ENCODE measurements at places on chromosomes 13 and 19.
A peak's percentile ranks its signal among the peaks of the same experiment; 100 is the strongest.

GRCh38 chr19:49422407-49423070 is 702 bp downstream of the PTH2 start:
- peak; percentile 39 for DNase-seq

- DNase-seq: no peak
Observed at GRCh38 chr19:19145281-19145680, 7.0 kb upstream of the TMEM161A start.

DNA sequence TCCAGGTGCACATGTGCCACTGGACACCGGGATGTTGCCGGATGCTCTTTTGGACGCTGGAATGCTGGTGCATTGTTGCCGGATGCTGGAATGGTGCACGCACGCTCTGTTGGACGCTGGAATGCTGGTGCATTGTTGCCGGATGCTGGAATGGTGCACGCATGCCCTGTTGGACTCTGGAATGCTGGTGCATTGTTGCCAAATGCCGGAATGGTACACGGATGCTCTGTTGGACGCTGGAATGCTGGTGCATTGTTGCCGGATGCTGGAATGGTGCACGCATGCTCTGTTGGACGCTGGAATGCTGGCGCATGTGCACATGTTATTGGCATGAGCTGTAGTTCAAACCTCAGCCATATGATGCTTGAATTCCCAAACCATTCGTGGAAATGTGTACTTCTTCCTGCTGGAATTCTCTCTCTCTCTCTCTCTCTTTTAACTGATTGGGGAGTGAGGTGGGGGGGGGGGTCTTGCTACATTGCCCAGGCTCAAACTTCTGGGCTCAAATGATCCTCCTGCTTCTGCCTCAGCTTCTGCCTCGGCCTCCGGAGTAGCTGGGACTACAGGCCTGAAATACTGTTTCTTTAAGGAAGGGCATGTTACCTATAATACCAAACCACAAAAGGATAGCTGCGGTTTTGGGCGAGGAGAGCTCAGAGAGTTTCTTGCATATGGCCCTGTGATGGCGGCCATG is 1.2 kb upstream of the MCF2L start:
- no peak for DNase-seq

GRCh38 chr13:112791663-112792440 is 102.0 kb downstream of the ATP11A start:
- no peak for DNase-seq

DNA sequence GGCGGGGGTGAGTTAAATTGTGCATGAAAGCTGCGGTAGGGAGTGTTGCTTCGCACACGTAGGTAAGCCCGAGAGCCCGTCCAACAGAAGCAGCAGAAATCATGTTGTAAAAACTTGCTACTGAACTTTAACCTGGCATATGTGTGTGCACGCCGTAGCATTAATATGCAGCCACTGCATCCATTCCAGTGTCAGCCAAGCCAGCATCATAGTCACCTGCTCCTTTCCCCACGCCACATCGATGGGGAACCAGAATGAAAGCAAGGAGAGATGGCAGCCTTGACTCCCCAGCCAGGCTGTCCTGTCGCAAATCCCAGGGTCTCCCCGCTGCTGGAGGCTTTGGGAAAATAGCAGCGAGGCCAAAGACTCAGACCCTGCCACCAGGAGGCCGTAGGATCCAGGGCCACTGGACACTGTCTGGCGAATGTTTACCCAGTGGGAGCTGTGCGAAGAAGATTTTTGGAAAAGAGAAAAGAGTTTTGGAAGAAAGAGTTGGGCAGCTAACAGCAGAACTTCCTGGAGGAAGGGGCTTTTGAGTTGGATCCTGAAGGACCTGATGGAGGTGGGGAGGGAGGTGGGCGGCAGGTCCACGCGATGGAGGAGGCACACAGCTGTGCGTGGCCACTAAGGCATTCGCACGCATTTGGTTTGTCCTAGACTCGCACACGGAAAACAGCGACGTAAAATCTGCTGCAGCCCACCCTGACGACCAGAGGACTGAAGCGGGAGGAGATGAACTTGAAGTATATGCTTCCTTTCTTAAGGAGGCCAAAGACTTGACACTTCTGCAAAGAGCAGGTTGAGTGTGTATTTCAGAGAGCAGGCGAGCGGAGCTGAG is 48.7 kb upstream of the RANBP3 start:
- DNase-seq: no peak

- DNase-seq: no peak
Observed at GRCh38 chr19:21587117-21587461, 81.7 kb downstream of the ZNF429 start.

DNA sequence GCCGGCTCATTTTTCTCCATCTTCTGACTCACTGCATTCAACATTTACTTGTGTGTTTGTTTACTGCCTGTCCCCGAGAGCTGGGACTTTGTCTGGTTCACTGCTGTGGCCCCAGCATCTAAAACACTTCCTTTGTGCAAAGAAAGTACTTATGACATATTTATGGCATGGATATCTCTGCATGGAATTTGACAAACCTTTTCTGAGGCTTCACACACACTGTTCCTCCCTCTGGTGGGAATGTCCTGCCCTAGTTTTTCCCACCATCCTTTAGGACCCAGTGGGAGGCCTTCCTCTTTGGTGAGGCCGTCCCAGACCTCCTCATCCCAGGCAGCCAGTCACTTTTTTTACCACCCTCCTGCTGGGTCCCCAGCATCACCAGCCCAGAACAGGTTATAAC is 1.4 kb upstream of the SRRM5 start:
- DNase-seq: no peak

GRCh38 chr13:85729296-85729695 is 69.9 kb downstream of the SLITRK6 start:
- DNase-seq: no peak

- no peak for DNase-seq
Observed at GRCh38 chr13:47846886-47847285, 154.2 kb downstream of the SUCLA2 start.

DNA sequence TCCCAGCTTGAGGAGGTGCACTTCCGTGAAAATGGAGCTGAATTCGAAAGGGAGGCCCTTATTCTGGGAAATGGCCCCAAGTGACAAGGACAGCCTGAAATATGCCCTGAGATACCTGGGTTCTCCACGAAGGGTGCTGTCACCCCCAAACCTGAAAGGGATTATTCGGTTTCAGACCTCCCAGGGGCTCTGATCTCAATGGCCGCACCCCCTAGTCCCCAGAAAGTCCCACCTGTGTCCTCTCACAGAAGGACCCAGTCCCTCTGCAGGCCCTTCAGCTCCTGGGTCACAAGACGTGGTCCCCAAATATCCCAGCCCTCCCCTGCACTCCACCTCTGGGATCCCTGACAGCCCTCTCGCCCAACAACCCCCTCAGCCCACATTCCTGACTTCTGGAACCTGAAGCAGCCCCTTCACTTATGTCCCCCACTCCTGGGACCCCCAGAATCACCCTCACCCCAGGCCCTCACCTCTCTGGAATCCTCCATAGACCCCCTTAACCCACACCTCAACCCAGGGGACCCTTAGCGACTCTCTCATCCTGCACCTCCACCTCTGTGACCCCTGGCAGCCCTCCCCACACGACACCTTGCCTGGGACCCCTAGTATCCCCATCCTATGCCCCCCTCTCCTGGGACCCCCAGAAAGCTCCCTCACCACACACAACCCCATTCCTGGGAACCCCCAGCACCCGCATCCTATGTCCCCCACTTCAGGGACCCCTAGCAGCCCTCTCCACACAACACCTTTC is 606 bp downstream of the SYNGR4 start:
- no peak for DNase-seq

DNA sequence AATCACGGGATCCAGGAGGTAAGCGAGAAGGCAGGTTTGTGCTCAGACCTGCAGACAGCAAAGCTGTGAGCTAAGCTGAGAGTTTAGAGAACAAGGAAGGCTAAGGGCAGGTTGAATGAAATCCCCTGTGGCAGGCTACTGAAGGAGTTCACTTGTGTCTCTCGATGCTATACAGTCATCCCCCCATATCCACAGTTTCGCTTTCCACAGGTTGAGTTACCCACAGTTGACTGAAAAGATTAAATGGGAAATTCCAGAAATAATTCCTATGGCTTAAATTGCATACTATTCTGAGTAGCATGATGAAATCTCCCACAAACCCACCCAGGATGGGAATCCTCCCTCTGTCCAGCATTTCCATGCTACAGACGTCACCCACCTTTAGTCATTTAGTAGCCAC is 49.6 kb downstream of the ABCC4 start:
- peak; percentile 71 for DNase-seq

DNA sequence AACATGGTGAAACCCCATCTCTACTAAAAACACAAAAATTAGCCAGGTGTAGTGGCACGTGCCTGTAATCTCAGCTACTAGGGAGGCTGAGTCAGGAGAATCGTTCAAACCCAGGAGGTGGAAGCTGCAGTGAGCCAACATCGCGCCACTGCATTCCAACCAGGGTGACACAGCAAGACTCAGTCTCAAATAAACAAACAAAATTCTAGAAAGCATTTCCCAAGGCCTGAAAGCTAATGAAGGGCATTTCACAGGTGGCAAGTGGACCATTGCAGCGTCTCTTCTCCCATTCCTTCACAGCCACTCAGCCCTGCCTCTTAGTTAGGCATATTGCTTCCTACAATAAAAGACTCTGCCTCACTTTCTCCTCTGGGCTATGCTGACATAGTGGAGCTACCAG is 13.5 kb upstream of the RXFP2 start:
- no peak for DNase-seq

- DNase-seq: no peak
Observed at GRCh38 chr13:78215458-78216108, 297.0 kb upstream of the EDNRB start.

DNA sequence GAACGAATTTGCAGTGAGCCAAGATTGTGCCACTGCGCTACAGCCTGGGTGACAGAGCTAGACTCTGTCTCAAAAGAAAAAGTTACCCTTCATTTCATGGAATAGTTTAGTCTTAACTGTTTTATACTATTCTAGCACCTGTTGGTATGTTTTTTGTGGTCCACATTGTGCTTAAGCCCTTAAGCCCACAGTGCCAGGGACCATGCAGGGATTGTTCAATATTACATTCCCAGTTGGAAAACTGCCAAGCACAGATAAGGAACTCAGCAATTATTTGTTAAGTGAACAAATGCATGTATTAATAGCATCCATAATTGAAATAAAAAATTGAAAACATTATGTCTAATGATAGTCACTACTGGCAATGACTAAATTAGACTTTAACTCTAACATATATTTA is 193.5 kb downstream of the PCDH17 start:
- no peak for DNase-seq

DNA sequence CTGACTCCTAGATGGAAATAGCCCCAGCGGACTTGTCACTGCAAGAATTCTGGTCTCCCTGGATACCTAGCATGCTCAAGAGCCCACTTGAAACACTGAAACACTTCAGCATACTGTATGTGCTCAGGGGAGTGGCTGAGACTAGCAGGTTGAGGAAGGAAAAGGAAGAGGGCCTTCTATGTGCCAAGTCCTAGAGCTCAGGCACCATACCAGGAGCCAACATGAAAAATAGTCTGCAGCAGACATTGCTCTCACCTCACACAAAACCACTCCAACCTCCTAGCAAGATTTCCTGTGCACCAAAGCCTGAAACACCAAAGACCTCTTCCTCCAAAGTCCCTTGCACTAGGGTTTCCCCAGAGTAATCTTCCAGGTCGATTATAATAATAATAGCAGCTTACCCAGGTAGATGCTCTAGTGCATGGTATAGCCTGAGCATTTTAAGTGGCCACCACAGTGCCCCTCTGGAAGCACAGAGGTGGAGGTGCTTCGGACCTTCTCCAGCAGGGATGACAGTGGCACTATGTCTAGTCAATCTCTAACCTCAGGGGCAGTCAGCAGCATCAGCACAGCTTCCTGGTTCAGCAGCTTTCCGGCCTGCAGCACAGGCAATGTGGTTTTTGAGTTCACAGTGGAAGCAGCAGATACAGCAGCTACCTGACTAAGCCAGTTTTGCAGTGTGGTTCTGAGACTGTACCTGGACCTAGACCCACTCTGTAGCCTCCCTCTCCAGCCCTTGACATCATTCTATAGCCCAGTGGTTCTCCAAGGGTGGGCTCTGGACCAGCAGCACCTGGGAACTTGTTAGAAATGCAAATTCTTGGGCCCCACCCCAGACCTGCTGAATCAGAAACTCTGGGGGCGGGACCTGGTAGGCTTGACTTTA is 45.6 kb upstream of the UBE2L5 start:
- DNase-seq: no peak

- no peak for DNase-seq
Observed at GRCh38 chr13:76231522-76232167, 595.5 kb downstream of the LMO7 start.

GRCh38 chr13:105070452-105070851 is 1465.0 kb downstream of the EFNB2 start:
- DNase-seq: no peak

GRCh38 chr13:36979361-36980050 is 19.6 kb downstream of the ALG5 start:
- peak; percentile 29 for DNase-seq

DNA sequence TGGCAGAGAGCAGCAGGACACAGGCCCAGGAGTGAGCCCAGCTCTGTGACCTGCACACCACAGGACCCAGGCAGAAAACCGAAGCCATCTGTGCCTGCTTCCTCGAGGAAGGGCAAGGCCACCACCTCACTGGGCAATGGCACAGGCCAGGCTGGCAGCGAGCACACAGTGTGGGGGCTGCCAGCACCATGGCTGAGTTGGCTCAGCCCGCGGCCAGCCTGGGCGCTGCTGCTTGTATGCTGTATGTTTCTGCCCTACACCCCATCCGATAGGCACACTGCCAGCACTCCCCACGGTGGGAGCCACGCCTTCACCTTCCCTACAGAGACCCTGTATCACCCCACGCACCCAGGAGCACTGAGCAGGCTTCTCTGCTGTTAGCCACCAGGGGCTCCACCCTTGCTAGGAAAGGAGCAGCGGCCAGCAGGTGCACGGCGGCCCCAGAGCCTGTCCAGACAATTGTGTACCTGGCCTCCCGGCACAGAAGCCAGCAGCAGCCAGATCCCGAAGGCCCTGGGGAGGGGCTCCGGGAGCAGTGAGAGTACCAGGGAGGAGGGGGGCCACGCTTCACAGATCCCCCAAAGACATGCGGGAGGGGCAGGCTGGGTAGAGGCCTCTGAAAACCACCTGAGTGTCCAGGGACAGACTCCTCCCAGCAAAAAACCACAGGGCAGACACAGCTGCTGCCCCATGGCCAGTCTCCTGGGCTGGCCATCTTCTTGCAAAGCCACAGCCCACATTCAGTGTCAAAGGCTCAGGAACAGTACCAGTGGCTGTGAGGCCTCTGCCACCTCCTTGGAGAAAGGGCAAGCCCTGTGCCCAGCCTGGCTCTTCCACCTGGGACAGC is 56.1 kb downstream of the MLLT1 start:
- no peak for DNase-seq

DNA sequence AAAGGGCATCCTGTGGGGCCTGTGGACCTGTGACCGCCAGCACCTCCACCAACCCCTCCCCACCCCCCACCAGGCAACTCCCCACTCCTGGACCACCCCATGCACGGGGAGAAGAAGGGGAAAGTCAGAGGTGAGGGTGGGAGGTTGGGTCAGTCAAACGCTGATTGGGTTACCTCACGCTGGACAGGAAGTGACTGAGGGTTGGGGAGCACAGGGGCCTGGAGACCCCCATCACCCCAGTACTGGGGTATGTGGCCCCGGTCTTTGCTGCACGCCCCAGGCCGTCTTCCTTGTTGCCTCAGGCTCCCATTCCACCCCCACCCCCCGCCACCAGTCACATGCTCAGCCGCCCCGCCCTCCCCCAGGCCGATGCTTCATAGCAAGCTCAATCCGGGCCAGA is 59.0 kb downstream of the COLGALT1 start:
- DNase-seq: no peak

GRCh38 chr19:20422216-20423205 is 143.1 kb downstream of the ZNF737 start:
- peak; percentile 2 for DNase-seq

- DNase-seq: no peak
Observed at GRCh38 chr19:8697671-8698432, 743 bp downstream of the ACTL9 start.

Measured in fibroblast of mammary gland (primary cell).